ENCODE measurements at places on chromosomes 3 and 15.

GRCh38 chr15:64824929-64825430, 467 bp downstream of the PIF1 start:
- DNase-seq = no peak

GRCh38 chr3:10015461-10015904, 10.8 kb upstream of the FANCD2 start:
- peak; percentile 16 for DNase-seq

GRCh38 chr3:48157950-48158376, 30.3 kb downstream of the CDC25A start:
- peak; percentile 50 for DNase-seq

DNA sequence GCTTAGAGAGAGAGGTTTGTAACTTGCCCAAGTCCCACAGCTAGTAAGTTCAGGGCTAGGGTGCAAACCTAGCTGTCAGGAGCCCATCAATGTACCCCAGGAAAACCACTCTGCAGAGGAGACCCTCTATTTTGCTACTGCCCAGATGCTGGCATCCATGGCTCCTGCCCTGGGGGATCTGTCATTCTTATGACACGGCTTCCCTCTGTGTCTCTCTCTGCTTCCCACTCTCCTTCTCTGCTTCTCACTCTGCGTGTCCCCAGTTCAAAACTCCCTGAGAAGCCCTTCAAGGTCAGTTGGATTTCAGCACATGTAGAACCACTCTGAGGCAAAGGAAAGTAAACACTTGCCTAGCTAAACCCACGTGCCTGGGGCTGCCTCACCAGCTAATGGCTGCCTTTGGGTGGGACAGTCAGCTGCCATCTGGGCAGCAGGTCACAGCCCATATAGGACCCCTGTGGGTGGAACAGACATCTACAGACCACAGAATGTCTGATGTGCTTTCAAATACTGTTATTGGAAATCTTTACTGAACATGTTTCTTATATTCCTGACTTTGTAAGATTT, 29.4 kb upstream of the SLCO2A1 start:
- DNase-seq = no peak

DNA sequence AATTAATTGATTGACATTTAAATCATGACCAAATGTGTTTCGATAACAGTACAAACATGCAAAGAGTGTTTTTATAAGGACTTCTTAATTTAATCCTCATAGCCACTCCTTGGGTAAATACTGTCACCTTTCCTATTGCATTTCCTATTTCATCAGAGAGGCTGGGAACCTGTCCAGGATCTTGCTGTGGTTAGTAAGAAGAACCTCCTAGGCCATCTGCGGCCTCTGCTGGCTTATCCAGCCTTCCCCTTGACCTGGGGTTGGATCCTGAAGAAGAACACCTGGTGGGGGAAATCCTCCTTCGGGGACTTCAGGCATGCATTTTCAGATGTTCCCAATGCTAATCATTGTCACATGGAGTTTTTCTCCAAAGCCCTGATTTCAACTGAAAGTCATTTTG, 25.5 kb downstream of the GLDN start:
- DNase-seq = no peak

- DNase-seq = no peak
These were observed 58.3 kb upstream of the GADL1 start for GRCh38 chr3:30952786-30953185.

GRCh38 chr3:178271740-178272387, 264.4 kb upstream of the KCNMB2 start:
- no peak for DNase-seq

DNA sequence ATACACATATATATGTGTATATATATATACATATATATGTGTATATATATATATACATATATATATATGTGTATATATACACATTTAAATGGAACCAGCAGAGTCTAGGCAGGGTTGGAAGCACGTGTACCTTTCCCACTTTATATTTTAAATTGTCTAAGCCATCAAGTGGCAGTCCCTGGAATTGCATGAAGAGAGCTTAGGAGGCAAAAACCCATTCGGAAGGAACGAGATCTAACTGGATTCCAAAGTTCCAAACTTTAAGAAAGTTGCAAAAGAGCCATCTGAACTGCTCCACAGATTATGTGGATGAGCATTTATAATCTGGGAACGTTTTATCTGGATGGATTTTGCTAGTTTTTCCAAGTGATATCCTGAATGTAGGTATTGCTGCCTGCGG, 186.5 kb downstream of the FOXP1 start:
- DNase-seq = no peak

- DNase-seq = no peak
These were observed 43.3 kb upstream of the CMC1 start for GRCh38 chr3:28198161-28198560.

GRCh38 chr3:194314388-194315068, 36.6 kb downstream of the CPN2 start:
- no peak for DNase-seq

DNA sequence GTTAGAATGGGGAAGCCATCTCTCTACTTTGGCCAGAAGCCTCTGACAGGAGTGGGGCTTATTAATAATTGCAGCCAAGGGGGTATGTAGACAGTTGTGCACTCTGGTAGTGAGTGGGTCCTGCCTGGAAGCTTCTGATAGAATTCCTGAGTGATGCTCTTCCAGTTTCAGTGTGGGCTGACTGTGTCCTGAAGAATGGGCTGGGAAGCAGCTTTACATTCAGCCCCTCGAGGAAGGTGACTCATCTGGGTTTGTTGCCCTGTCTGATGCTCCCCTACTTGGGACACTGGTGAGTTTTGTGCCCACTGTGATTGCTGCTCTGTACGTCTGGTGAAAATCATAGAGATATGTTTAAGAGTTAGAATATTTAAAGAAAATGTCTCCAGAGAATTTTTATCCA, 444.7 kb upstream of the RBMS3 start:
- no peak for DNase-seq

- no peak for DNase-seq
These were observed 147.3 kb upstream of the UBE2E2 start for GRCh38 chr3:23055733-23056376.

DNA sequence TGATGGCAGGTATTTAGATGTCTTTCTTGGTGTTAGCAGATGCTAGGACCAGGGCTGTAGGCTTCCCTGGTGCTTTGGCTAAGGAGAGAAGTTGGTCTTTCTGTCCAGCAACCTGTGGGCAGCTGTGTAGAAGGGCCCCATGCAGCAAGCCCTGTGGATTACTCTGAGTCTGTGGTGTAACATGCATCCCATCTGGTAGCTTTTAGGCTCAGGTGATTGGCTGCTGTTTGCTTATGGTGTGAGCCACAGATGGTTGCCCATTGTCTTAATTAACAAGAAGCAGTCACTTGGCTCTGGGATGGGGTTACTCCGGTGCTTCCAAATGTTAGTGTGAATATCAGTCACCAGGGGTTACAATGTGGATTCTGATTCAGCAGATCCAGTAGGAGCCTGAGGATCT, 368.6 kb upstream of the C2CD4B start:
- DNase-seq = no peak

GRCh38 chr3:65400899-65401298, 637.8 kb downstream of the MAGI1 start:
- no peak for DNase-seq

DNA sequence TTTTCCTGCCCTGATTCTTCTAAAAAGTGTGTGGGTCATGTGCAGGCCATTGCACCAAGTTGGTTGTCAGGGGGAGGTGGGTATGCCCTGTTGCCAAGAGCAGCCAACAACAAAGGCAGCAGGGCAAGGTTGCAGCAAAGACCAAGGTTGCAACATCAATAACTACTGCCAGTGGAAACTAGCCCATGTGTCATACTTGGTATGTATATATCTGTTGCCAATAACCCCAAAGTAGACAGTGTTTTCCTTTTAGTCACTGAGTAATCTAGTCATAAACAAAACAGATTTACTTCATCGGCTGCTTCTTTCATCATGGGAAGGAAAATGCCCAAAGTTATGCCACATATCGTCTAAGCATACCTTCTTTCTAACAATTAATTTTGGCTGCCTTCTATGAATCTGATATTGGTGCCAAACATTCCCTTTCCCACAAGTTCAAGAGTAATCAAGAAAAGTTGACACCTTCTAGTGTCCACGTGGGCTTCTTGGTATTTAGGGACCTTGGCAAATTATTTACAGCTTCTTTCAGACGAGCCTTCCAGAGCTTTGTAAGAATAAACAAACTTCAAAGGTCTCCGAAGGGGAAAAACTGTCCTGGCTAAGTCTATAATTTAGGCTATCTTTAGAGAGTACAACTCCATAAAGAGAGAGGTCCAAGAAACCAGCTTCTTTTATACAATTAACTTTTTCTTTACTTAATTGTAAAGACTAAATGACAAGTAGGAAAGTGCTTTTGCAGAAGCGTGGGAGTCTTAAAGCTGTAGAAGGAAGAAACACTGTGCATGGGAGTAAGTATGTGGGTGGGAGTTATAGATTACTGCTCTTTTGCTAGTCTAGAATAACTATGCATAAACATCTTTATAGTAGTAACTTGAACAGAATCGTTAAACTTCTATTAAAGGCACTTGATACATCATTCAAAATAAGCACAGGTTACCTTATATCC, 10.0 kb upstream of the MBNL1 start:
- no peak for DNase-seq

- DNase-seq = peak; percentile 53
These were observed 52.4 kb downstream of the KLF13 start for GRCh38 chr15:31379042-31379441.

GRCh38 chr15:76060118-76060989, 569 bp downstream of the TMEM266 start:
- no peak for DNase-seq

- DNase-seq = peak; percentile 75
These were observed 118.1 kb downstream of the TBC1D2B start for GRCh38 chr15:77959432-77959879.

- DNase-seq = peak; percentile 87
These were observed at the start of gene ZNF280D for GRCh38 chr15:56733136-56734012. ZNF280D (minus strand) TSS chr15:56733509; CDS start chr15:56707109, 26,400 bp downstream.

- DNase-seq = no peak
These were observed 82.1 kb downstream of the FAM227B start for GRCh38 chr15:49538520-49538919.

- DNase-seq = no peak
These were observed 71.5 kb upstream of the FILIP1L start for GRCh38 chr3:100185847-100186246.

GRCh38 chr3:58359621-58360020, 26.9 kb downstream of the PXK start:
- no peak for DNase-seq

DNA sequence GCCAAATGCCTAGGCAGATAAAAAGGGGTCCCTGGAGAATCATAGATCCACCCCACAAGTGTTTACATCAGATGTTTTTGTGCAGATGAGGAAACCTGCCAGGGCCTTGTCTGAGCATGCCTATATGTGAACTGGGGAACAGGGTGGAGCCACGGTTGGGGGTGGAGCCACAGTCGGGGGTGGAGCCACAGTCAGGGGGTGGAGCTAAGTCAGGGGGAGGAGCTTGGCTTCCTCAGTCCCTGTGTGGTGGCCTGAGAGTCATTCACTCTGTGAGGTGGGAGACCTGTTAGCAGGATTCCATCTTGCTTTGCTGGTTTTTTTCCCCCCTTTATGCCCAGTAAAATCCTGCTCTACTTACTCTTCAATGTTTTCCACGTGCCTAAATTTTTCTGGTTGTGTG, 57.8 kb upstream of the TGFBR2 start:
- DNase-seq = no peak

- no peak for DNase-seq
These were observed 21.2 kb upstream of the SIAH2 start for GRCh38 chr3:150783920-150784746.

DNA sequence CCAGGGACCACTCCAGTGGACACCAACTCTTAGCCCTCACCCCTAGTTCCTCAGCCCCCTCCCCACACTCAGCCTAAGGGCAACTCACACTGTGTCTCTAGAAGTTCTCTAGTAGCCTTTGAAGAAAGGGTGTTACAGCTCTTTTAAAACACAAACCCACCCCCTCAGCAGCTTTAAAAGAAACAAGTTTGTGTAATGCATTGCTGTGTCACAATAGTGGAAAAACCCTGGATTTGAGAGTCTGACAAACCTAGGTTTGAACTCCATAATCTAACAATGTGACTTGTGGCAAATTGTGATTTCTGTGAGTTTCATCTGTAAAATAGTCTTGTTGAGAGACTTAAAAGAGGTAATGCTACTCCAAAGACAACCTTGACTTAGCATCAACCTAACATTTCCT, 54.0 kb downstream of the PLCH1 start:
- no peak for DNase-seq

GRCh38 chr15:78944669-78945407, at the start of gene CTSH:
CTSH (minus strand) TSS chr15:78945046; CDS start chr15:78944981, 65 bp downstream.
- DNase-seq = peak; percentile 59

GRCh38 chr3:141412936-141413354, 44.6 kb downstream of the ZBTB38 start:
- DNase-seq = peak; percentile 83

DNA sequence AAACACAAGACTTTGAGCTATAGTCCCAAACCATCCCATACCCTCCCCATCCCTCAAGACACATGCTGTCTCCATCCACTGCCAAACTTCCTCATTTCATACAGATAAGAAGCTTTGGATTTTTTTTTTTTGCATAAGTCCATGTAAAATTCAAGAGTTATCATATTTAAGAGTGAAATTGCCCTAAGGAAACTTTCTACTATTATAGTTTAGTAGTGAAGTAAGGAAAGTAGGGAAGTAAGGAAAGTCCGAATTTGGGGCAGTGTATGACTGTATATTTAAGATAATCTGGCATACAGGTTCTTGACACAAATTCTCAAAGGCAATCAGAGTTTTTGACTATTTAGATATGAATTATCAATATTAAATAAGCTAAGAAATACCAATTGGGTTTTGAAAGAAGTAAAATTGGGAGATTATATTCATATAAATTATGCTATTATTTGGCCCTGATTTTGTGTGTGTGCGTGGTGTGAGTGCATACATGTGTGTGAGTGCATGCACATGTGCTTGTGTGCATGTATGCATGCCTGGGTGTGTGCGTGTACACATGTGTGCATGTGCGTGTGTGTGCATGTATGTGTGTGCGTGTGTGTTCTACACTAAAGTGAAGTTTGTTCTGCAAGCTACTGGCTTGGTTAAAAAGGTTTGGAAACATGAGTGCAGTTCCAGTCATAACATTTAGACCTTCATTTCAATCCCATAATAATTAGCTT, 83.6 kb upstream of the MBNL1 start:
- DNase-seq = no peak

GRCh38 chr3:71515636-71516365, 67.7 kb downstream of the FOXP1 start:
- DNase-seq = no peak

DNA sequence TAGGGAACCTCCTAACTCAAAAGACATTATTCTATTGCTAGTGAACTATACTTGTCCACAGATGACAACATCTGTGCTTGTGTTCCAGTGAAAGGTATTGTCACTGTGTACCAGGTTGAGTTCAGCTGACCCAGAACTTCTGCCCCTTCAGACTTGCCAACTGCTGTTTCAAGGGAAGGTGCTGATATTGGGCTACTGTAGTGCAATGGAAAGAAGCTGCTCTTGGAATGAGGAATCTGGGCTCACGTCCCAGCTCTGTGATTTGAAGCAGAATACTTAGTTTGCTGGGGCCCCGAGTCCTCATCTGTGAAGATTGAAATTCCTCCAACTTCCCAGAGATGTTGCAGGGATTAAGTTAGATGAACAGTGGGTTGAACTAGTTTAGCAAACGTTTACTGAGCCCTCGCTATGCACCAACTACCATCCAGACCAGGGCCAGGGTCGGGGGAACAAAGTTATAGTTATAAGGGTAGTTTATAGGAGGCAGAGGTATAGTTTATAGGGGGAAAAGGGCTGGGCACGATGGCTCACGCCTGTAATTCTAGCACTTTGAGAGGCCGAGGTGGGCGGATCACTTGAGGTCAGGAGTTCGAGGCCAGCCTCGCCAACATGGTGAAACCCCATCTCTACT, 15.9 kb upstream of the UMPS start:
- no peak for DNase-seq
